Activated CD4-positive, alpha-beta T cell treated with anti-CD3 and anti-CD28 coated beads for 36 hours (primary cell): ENCODE measurements at places on chromosomes 12 and 14.
A peak's percentile ranks its signal among the peaks of the same experiment; 100 is the strongest.

DNA sequence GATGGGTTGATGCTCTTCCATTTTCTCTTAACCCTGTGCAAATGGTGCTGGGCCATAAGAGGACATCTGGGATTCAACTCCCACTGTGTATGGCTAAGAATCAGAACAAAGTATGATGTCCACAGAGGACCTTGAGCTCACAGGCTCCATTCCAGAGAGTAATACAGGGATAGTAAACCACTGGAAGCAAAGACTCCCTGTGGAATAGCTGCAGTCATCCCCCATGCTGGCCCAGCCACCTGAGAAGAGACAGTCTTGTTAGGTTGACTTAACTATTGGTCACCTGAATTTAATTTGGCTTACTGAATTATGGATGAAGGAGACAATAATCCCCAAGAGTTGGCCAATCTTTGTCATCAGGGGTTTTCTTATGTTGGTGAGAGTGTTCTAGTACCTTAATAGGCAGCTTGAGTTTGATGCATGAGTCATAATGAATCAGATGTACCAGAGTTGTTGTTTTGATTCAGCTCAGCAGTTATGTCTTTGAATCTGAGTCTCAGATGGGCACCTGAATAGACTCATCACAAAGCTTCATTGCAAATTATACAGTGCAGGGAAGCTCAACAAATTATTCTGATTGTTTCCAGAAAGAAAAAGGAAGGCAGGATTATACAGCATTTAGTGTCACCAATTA is 122.7 kb downstream of the SSPN start:
- no peak for DNase-seq

- no peak for DNase-seq
Measured at GRCh38 chr12:124464062-124464461, 103.3 kb downstream of the NCOR2 start.

DNA sequence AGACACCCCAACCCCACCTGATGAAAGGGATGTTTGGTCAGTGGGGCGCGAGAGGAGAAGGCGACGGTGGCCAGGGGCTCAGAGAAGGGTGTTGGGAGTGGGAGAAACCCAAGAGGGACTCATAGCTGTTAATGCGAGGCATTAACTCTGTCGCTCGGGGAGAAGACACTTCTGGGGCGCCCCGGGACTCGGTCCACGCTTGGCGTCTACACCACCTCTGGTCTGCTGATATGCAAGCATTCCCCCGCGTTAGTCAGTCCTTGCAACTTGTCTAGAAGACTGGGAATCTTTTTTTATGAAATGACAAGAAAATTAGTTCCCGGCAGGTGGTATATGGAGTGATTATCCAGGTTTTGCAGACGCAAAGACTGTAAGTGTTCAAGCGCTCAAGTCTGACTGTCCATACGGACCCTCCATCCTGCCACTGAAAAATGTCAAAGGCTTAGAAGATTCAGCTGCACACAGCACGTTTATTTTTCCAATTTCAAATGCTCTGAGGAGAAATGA is 360 bp upstream of the SLC35F4 start:
- no peak for DNase-seq

DNA sequence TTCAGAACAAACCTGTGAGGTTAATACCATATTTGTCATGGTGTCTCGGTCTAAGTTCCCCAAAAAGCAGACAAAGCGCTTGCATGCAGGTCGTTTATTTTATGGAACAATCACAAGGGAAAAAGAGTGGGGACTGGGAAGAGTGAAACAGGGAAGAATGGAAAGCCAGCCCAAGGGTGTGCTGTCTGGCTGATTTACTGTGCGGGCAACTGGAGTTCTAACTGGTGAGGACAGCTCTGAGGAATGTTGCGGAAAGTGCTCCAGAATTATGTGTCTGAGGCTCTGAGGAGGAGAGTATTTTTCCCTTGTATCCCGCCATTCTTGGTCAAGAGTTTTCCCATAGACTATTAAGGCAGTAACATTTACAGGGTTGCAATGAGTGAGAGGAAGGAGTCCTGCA is 465.4 kb downstream of the RMST start:
- no peak for DNase-seq

- no peak for DNase-seq
Measured at GRCh38 chr12:78994168-78994791, 129.7 kb downstream of the SYT1 start.

DNA sequence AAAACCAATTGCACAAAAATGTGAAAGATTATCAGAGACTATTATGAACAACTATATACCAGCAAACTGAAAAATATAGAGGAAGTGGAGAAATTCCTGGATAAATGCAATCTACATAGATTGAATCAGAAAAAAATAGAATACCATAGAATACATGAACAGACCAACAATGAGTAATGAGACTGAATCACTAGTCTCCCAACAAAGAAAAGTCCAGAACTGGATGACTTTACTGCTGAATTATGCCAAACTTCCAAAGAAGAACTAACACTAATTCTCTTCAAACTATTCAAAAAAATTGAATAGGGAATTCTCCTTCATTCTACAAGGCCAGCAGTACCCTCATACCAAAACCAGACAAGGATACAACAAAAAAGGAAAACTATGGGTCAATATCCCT is 60.6 kb downstream of the GUCY2C start:
- DNase-seq: no peak

- no peak for DNase-seq
Measured at GRCh38 chr14:87767567-87767901, 225.4 kb downstream of the GALC start.

GRCh38 chr12:68480526-68480925 is 130.2 kb upstream of the RAP1B start:
- peak; percentile 32 for DNase-seq

DNA sequence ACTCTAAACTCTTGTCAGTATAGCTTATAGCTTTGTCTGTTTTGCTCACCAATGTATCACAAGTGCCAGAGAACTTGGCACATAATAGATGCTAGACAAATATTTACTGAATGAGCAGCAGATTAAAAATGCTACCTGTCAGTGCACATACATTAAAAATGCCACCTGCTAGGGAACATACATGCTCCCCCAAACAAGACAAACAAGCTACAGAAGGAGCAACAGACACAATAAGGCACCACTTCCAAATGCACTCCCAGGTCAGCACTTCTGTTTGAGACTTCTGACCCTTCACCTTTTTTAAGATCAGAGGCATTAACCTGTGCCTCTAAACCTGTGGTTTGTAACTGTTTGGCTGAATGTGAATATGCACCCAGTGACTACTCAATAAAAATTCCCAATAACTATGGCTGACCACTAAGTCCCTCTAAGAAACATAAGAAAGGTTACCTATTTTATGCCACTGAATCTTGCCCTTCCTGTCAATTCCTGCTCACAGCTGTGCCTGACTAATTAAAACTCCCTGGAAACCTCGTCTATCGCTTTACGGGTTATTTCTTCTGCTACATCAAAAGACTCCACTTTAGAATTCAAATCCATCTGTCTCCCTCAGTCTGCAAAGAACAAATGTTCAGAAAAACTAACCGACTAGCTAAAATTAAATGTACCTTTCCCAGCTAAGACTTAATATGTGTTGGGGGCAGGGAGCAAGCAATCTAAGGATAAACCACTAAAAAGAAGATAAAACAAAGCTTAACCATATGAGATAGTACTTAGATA is 41.0 kb downstream of the HECTD4 start:
- DNase-seq: no peak
